ENCODE measurements at places on chromosomes 2 and 18.

GRCh38 chr18:30903566-30903965, 139.0 kb downstream of the DSC3 start:
- DNase-seq: peak; percentile 46

DNA sequence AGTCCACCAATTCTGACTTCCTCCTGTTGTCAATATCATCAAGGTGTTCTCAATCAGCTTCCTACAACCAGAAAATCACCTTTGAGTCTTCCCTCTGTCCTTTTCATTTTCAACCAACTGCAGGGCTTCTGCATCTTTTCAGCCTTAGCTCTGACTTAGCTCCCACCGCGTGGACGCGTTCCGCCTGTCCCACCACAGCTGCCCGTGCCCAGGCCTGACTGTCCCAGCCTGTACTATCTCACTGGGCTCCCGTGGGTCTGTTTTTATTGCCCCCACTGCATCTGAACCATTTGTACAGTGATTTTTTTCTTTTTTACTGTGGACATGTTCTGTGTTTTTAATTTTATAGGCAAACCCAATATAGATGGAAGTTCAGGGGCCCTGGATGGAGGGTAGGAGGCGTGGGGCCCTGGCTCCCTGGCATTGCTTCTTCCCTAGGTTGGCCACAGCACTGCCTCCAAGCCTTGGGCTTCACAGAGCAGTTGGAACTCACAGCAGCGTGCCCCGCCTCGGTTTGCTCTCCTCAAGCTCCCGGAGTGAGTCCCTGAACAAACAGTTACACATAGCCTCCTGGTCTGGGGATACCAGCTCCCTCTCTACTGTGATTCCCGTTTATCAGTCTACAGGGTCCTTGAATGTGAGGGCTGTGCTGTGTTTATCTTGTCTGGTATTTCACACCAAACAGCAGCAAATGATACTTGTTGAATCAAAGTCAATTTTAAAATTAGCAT, 280.6 kb upstream of the PXDN start:
- no peak for DNase-seq

GRCh38 chr2:71679491-71679890, 226.1 kb downstream of the DYSF start:
- no peak for DNase-seq

DNA sequence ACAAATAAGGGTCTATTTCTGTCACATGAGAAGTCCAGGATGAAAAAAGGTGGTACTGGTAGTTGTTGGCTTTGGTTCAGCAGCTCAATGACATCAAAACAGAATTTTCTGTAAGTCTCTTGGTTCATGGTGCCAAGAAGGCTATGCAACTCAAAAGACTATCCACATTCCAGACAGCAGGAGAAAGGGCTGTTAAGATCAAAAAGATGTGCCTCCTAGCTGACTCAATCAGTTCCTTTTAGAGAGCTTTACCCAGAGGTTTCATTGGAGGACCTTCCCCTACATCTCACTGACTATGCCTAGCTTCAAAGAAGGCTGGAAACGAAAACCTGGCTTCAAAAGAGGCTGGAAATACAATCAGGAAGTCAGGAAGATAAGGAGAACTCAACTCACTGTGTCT, 98.0 kb downstream of the DYM start:
- no peak for DNase-seq

DNA sequence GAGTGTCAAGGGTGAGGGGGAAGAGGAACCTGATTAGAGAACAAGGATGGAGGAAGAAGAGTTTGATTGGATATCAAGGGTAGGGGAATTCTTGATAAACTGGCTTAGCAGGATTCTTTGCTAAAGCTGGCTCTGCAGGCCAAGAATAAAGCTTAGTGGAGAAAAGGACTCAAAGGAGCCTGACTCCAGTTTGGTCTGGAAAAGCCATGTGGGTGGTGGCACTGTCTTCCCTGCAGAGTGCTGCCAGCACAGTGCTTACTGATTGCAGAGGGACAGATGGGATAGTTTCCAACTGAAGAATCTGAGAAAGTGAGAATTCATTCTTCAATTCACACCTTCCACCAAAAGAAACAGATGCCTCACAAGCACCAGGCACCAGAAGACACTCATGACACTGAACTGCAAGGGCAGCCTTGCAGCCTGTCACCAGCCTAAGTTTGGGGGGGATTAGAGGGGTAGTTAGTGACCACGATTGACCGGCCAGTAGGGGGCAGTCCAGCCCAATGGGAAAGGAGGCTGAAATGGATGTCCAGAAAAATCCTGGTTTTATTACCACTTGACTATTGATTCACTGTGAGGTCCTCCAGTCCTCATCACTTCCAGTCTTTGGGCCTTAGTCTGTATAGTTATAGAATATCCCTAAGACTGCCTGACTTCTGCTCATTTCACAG, 334.5 kb downstream of the SMAD2 start:
- no peak for DNase-seq

- no peak for DNase-seq
Measured at GRCh38 chr2:165920748-165921147, 32.8 kb downstream of the TTC21B start.

DNA sequence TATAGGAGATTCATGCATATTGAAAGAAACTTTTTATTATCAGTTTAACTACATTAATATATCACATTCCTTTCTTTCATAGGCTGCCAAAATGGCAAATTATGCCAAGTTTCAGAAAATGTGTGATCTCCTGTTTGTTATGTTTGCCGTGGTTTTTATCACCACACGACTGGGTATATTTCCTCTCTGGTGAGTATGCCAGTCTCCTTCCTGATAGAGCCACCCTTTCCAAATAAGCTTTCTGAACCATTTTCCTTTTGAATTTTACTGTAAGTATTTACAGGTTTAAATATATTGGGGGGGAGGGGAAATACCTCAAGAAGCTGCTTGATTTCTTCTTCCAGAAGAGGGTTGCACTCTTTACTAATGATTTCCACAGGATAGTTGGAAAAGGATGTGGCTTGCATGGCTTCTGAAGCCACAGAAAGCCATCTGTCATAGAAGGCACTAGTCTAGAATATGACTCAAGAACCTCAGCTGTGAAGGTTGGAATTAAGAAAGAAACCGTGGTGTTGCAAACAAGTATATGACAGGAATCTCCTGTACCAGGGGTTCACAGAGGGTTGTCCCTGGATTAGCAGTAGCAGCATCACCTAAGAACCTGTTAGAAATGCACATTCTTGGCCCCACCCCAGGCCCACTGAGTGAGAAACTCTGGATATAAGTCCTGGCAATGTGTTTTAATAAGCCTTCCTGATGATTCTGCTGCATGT, 84.5 kb upstream of the NOSTRIN start:
- peak; percentile 16 for DNase-seq

- DNase-seq: no peak
Measured at GRCh38 chr18:66621816-66622576, 18.1 kb upstream of the CDH19 start.

- peak; percentile 73 for DNase-seq
Measured at GRCh38 chr2:62472312-62472711, 33.7 kb downstream of the TMEM17 start.

DNA sequence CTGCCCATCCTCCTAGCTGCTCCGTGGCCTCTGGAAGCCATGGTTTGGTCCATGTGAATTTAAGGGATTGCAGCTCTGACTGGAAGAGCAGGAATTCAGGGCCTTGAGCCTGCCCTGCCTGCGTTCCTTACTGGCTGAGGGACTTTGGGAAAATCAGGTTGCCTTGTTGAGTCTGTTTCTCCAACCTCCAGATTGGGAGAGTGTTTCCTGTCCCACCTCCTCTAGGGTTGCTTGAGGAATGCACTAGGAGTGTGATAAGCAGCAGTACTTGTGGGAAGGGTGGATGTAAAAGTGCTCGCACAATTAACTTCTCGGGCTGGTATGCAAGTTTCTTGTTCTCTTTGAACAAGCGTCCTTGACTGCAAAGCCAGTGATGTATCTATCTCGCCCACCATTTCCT, 84.4 kb upstream of the YWHAQ start:
- no peak for DNase-seq

GRCh38 chr18:70024829-70025228, 77.2 kb upstream of the CD226 start:
- no peak for DNase-seq

GRCh38 chr2:202818321-202818720, 53.2 kb downstream of the ICA1L start:
- no peak for DNase-seq

DNA sequence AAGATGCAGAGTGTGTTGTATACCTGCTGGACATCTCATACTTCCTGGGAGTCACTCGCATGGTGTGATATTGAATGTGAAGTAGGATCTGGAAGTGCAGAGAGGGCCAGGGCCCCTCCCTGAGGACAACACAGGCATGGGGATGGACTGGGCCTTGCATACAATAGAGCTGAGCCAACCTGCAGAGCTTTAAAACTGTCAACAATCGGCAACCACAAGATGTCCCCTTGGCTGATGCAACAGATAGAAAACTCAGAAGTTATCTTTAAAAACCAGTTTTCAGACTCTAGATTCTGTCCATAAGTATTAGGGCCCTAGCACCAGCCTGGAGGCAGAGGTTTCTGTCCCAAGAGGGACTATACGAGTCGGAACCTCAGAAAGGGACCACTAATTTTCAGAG, 19.7 kb downstream of the EVA1A start:
- DNase-seq: peak; percentile 65

DNA sequence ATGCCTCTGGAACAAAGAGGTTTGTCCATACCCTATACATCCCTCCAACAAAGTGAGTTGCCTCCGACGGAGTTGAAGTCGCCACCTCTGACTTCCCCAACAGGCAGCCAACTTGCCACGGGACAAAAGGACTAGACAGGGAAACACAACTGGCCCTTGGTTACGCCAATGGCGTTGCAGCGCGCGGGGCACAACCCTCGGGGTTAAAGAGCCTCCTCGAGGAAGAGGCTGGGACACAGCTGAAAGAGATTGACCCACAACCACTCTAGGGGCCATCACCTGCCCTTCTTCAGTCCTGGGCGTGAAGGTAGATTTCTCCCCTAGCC, 545 bp downstream of the GTF3C2 start:
- DNase-seq: peak; percentile 31

DNA sequence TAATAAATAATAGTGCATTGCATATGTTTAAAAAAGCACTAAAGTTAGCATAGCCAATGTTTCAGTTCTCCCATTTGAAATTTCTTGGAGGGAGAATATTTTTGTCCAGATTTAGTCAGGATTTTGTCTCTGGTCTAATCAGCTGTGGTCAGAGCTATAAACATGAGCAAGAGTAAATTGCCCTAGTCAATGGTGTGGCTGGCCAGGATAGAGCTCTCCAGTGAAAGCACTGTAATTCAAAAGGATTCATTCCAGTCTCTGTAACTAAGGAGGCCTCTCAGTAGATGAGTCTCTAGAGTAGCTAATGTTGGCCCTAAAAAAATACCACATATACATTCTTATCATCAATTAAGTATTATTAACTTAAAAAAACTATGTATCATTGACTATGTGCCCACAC, 241.6 kb downstream of the CDCA7 start:
- DNase-seq: no peak
